Foreskin keratinocyte (primary cell): ENCODE measurements at places on chromosomes 13 and 19. TPM values are rescaled to one million over a fixed set of nuclear protein-coding genes. Genes with fewer than 3 reads are reported as not detected.

The IRF3 gene
- 115 and 118 TPM in 2 replicates for total RNA-seq

The NFIC gene
- 43.6 and 45.1 TPM in 2 replicates for total RNA-seq

The PLEKHA4 gene
- 6.3 and 7.4 TPM in 2 replicates for total RNA-seq

The ZNF568 gene
- total RNA-seq: 5.1 and 6.2 TPM in 2 replicates

The CBY2 gene
- total RNA-seq: not detected in 2 replicates

The SOX1 gene
- total RNA-seq: not detected in 2 replicates

The C13orf42 gene
- not detected in 2 replicates for total RNA-seq

The ZNF581 gene
- 21.6 and 22.1 TPM in 2 replicates for total RNA-seq

The ZNF850 gene
- 2.1 and 2.2 TPM in 2 replicates for total RNA-seq

The STARD13 gene
- 12.6 and 13.2 TPM in 2 replicates for total RNA-seq

The TPTE2 gene
- total RNA-seq: not detected in 2 replicates

The MEDAG gene
- not detected in 2 replicates for total RNA-seq
